ENCODE measurements at places on chromosomes 11 and 22.

- no peak for DNase-seq
Observed at GRCh38 chr11:61925736-61926135, 8.4 kb upstream of the RAB3IL1 start.

GRCh38 chr11:1893581-1894359 is 2.1 kb upstream of the PRR33 start:
- no peak for DNase-seq

DNA sequence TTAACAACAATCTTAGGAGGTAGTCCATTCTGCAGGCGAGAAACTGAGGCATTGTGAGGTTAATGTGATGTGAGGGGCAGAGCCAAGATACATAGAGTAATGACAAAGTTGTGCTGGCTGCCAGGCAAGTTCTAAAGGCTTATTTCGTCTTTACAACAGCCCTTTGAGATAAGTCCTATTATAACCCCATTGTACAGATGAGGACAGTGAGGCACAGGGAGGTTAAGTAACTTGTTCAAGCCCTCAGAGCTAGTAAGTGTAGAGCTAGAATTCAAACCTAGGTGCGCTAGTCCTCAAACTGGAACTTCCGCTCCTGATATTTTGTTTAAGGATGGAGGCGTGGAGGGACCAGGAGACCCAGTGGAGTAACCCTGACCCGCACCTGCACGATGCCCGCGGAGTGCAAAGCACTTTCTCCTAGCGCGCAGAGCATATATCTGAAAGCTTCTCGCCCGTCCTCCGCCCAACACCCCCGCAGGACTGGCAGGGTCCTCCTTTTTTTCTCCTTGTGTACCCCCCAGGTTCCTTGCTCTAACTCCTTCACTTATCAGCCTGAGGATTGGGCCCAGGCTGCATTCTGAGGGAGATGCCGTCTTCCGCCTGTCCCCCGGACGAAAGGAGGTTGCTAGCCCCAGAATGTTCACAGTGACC is 4.9 kb upstream of the FLI1 start:
- DNase-seq: no peak

DNA sequence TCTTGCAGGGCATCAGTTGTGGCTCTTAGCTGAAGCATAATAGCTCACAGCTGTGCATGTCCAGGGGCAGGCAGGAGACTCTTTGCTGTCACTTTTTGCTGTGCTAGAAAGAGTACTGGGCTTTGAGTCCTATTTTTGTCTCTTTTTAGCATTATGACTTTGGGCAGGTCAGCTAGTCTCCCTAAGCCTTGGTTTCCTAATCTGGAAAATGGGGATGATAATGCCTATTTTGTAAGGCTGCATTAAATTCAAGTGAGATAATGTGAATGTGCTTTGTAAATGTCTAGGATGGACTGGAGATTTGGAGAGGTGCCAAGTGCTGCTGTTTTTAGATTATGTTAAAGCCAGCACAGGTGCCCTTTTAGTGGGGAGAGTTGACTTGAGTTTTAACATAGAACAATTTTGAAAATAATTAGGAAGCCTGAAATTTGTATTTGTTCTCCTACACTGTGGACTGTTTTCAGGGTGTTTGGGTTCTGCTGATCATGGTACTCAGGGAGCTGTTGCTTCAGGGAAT is 19.1 kb downstream of the CABIN1 start:
- no peak for DNase-seq

GRCh38 chr11:57546869-57547475 is 9.6 kb downstream of the SMTNL1 start:
- no peak for DNase-seq

- no peak for DNase-seq
Observed at GRCh38 chr22:25237503-25237902, 18.1 kb downstream of the CRYBB2 start.

GRCh38 chr11:67436459-67437081 is 912 bp downstream of the PTPRCAP start:
- no peak for DNase-seq

DNA sequence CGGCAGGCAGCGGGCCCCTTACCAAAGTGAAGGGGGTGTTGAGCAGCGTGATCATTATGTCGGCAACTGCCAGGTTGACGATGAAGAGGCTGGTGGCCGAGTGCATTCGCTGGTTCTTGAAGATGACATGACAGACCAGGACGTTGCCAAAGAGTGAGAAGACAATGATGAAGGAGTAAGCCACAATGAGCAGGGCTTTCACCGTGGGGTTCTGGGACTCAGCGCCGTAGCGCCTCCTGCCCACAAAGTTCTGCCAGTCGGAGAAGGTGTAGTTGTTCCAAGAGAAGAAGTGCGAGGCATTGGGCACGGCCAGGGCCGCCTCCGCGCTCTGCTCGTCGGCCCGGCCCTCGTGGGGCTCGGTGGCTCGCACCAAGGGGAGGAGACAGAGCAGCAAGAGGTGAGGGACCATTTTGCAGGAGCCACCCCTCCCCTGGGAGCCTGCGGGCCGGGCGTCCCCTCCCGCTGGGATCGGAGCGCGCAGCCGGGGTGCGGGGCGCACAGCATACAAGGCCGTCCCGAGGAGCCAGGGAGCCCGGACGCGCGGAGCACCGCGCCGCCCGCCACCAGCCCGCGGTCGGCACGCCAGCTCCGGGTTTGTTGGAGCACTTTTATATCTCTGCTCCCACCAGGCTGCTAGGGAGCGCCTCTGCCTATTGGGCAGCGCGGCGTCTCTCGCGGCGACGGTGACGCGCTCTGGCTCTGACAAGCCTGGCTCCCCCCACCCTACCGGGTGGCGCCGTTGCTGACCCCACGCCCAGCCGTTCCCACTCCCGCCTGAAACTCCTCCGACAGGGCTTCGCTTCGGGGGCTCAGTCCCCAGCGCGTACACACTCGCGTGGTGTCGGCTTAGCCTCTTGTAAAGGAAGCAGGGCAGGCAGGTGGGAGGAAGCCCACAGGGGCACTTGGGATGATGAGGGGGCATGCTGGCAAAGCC is at the start of gene GPR83:
Gene GPR83, minus strand, starts transcription at position 581 of the 934 bp plus-strand sequence. Its CDS starts 172 bp downstream, at position 409.
- DNase-seq: no peak

DNA sequence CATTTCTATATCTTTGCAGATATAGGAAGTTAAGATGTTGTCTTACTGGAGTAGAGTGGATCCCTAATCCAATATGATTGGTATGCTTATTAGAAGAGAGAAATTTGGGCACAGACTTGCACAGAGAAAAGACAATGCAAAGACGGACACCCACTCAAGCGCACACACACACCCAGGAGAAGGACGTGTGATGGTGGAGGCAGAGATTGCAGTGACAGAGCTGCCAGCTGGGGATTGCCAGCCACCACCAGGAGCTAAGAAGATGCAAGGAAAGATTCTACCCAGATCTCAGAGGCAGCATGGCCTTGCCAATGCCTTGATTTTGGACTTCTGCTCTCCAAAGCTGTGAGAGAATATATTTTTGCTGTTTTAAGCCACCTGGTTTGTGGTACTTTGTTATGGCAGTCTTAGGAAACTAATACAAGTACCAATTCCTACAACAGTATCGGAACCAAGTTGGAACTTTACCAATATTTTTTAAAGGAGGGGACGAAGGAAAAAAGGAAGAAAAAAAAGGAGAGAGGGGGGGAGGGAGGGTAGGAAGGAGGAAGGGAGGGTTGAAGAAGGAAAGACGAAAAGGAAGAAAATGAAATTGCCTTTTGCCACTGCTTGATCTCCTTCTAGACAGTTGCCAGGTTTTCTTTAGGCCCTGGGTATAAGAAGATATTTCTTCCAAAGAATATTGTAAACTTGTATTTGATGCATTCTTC is 334.0 kb downstream of the BUD13 start:
- no peak for DNase-seq

- DNase-seq: no peak
Observed at GRCh38 chr22:37154925-37155712, 5.4 kb upstream of the IL2RB start.

- no peak for DNase-seq
Observed at GRCh38 chr22:36206255-36206654, 4.6 kb upstream of the APOL4 start.

GRCh38 chr11:80960381-80961029 is 1519.7 kb upstream of the TENM4 start:
- DNase-seq: no peak

Data from stimulated activated CD8-positive, alpha-beta memory T cell treated with anti-CD3 and anti-CD28 coated beads, Interleukin-15, amount 100 ng/mL, for 24 hours (primary cell).